ENCODE measurements at places on chromosomes 6 and 20.

DNA sequence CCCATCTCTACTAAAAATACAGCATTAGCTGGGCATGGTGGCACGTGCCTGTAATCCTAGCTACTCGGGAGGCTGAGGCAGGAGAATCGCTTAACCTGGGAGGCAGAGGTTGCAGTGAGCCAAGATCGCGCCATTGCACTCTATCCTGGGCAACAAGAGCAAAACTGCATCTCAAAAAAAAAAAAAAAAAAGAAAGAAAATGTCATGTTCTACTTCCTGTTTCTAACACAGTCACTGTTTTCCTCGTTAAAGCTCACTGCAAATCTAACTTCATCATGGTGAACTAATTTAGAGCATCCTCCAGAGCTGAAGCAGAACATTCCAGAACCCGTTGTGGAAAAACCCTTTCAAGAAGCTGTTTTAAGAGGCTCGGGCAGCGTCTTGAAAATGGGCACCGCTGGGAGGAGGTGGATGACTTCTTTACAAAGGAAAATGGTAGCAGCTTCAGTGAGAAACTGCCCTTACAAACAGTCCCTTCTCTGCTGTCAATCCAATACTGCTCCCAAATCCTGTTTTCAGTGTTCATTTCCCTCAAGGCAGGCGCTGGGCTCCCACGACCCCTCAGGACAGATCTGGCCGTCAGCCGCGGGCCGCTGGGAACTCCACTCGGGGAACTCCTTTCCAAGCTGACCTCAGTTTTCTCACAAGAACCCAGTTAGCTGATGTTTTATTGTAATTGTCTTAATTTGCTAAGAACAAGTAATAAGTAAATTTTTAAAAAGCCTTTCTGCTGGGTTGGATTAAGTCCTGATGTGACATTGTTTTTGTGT lies 12.5 kb downstream of the CTSZ start:
- DNase-seq, result no peak

DNA sequence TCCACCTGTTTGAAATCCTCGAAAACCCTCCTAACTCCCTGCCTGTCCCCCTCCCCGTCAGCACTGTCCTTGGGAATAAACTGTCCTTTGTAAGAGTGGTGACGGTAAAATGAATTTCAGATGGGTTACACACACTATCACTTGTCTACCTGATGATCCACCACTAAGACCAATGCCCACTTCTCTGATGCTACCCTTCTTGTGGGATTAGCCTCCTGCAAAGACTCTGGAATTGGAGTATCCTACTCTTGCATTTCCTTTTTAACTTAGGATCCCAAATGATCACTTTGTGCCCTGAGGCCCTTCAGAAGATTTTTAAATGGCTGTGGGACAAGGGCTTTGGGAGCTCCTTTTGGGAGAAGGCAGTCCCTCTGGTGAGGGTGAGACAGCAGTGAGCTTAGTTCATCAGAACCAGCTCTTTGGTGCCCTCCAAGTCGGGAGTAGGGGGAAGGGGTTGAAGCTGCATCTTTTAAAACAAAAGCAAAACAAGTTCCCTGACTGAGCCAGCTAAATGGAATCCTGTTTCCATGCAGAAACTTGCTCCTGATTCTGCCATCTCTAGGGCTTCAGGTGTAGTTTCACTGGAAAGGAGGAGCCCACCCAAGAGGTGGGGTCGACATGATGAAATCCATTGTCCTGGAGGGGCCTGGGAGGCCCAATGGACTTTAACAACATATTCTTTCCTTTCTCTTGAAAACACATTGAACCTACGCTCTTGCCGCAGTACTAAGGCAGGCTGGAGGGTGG lies 86.5 kb downstream of the ASXL1 start:
- no peak for DNase-seq

- DNase-seq, result no peak
These were observed 160.2 kb upstream of the MARCKS start for GRCh38 chr6:113696960-113697359.

DNA sequence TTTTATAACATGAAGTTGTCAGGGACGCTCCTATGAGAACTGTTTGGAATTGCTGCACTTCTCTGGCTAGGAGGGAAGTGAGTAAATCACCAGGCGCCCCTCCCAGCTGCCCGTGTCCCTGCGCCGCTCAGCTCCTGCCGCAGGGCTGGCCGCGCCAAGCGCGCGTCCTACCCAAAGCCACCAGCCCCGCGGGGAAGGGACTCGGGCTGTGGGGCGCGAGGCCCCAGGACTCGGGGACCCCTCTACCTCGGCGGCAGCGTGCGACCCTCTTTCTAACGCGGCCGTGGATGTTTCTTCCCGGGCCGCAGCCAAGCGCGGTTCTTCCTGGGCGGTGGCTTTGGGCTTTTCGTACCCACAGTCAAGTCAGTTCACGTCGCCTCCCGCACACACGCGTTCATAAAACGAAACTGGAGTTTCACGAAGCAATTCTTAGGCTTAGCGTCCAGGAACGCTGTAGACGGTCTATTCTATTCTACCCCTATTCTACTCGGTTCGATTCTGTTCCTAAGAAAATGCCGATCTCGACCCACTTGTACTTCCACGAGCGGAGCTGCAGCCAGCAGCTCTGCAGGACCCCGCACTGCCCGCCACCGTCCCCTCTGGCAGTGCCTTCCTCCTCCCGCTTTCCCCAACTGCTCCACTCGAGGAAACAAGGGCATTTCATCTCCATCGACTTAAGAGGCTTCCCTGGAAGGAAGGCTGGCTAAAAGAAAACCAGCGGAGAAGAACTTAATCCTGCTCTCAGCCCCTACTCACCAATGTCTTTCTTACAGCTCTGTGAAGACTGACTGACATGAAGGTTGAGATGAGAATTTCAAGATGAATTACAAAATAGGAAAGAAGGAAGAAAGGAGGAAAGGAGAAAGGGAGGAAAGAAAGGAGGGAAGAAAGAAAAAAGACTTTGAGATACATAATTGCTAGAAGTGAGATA lies 15.4 kb downstream of the FOXC1 start:
- DNase-seq, result no peak

GRCh38 chr6:20427856-20428255 lies 26.2 kb downstream of the E2F3 start:
- DNase-seq, result no peak

- no peak for DNase-seq
These were observed 3.1 kb downstream of the PPP1R18 start for GRCh38 chr6:30683183-30683979.

All from T1000 (cell line).